ENCODE measurements at places on chromosomes 11 and 22.

GRCh38 chr22:17580441-17581031 lies 17.2 kb downstream of the SLC25A18 start:
- DNase-seq: peak; percentile 11

- no peak for DNase-seq
These were observed 29.3 kb downstream of the RPUSD4 start for GRCh38 chr11:126181939-126182730.

- peak; percentile 62 for DNase-seq
These were observed 295.6 kb downstream of the NELL1 start for GRCh38 chr11:20964985-20965384.

- DNase-seq: no peak
These were observed 13.2 kb upstream of the PAFAH1B2 start for GRCh38 chr11:117130879-117131278.

GRCh38 chr22:36758792-36759271 lies 17.1 kb downstream of the IFT27 start:
- no peak for DNase-seq

- no peak for DNase-seq
These were observed 22.4 kb upstream of the ARFGAP3 start for GRCh38 chr22:42879371-42880021.

DNA sequence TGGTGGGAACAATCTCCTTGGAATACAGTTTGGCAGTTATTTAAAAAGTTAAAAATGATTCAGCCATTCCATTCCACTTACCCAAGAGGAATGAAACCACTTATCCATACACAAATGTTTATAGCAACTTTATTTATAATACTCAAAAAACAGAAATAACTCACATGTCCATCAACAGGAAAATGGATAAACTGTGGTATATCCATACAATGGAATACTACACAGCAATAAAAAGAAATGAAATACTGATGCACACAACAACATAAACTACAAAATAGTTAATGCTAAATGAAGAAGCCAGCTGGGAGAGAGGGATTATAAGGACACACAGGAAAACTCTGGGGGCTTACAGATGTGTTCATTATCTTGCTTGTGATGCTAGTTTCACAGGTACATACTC lies 64.7 kb downstream of the FCHSD2 start:
- DNase-seq: no peak

- DNase-seq: no peak
These were observed 60.2 kb upstream of the HMGXB4 start for GRCh38 chr22:35197071-35197470.

- DNase-seq: no peak
These were observed 107.8 kb downstream of the FAR1 start for GRCh38 chr11:13776134-13776815.

DNA sequence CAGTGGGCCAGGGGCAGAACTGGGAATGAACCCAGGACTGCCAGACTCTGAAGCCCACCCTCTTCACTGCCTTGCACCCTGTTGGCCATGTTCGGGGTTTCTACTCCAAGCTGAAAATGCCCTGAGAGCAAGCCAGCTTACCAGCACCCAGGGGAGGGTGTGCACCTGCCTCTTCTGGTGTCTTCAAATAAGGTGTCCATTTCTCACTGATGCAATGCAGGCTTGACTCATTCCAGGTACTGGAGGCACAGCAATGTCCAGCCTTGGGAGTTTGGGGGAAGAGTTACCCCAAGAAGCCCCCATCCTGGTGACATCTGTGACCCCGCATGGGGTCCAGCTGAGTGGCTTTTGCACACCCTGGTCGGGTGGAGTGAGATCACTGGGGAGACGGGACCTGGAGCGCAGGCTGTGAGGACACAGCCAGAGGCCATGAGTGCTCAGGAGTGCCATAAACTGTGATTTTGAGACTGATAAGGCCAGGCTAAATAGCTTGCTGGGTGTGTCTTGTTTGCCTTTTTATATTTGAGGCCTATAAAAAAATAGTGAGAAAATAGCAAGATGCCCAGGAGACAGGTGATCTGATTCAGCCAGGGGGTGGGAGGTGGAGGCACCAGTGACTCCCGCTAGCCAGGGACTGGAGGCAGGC lies 4.6 kb upstream of the CERK start:
- no peak for DNase-seq

- no peak for DNase-seq
These were observed 562 bp downstream of the SHANK2 start for GRCh38 chr11:71251761-71252268.

- peak; percentile 58 for DNase-seq
These were observed 841 bp downstream of the RIC8A start for GRCh38 chr11:208181-208916.

DNA sequence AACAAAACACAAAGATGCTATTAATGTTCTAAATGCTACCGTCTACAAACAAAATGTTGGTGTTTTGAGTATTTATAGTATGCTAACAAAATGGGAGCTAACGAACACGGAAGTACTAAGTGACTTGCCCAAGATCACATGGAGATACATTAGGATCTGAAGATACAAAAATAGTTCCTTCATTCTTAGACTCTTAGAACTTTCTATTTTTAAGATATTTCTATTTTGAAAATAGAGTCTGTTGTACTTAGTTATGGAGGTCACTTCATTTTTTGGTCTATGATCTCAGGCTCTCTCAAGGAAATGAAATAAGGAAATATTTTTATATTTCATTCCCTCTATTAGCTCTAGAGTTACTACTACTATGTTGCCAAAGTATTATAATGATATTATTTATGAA lies 64.2 kb downstream of the APOL5 start:
- no peak for DNase-seq

- no peak for DNase-seq
These were observed 74.4 kb downstream of the SLC36A4 start for GRCh38 chr11:93123351-93123898.

DNA sequence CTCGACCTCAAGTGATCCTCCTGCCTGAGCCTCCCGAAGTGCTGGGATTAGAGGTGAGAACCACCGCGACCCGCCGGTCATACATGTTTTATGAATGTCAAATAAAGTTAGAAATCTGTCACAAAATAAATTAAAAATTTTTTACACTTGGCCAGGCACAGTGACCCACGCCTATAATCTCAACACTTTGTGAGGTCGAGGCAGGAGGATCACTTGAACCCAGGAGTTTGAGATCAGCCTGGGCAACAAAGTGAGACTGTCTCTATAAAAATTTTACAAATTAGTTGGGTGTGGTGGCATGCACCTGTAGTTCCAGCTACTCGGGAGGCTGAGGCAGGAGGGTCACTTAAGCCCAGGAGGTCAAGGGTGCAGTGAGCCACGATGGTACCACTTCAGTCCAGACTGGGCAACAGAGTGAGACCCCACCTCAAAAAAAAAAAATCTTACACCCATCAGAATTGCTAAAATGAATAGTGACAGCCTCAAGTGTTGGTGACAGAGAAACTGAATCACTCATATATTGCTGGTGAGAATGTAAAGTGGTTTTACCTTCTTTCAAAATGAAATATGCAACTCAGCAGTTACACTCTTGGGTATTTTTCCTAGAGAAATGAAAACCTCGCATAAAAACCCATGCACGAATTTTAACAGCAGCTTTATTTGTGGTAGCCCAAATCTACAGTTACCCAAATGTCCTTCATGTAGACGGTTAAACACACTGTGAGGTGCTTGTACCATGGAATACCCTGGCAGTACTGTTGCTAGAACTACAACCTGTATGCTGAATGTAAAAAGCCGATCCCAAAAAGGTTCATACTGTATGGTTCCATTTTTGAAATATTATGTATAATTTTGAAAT lies 55.4 kb downstream of the MED15 start:
- no peak for DNase-seq

GRCh38 chr11:113730887-113731726 lies 25.0 kb upstream of the TMPRSS5 start:
- DNase-seq: peak; percentile 50

GRCh38 chr11:9941991-9942390 lies 278.1 kb downstream of the SWAP70 start:
- DNase-seq: no peak

Measured in H4 (cell line).